ENCODE measurements at places on chromosomes 13 and 19.

DNA sequence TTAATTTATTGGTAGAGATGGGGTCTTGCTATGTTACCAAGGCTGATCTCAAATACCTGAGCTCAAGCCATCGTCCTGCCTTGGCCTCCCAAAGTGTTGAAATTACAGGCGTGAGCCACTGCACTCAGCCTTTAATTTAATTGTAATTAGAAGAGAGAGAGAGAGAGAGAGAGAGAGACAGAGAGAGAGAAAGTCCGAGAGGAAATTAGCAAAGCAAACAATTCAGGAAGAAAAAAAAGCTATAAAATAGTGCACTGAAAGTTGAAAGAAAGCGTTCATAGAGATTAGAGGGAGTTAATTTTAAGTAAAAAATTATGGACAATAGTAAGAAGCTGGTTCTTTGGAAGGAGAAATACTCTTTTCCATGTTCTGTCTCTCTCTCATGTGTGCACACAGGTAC lies 7.0 kb downstream of the GPR32 start:
- no peak for DNase-seq

DNA sequence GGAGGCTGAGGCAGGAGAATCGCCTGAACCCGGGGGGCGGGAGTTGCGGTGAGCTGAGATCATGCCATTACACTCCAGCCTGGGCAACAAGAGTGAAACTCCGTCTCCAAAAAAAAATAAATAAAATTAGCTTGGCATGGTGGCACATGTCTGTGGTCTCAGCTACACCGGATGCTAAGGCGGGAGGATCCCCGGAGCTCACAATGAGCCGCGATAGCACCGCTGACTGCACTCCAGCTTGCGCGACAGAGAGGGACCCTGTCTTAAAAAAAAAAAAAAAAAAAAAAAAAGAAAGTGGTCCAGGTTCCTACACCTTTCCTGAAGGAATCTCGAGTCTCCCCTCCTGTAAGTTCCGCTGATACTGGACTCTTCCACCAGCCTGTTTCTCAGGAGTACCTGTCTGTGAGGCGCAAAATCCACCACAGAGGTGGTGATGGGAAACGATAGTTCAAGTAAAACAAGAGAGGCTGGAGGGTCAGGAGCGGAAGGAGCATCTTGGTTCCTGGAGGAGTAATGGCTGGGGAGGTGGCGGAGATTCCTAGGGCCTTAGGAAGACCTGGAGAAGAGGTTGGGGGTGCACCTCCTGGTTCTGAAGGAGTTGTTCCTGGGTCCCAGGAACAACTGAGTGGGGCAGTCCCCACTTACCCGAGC lies 471 bp downstream of the FUT1 start:
- no peak for DNase-seq

DNA sequence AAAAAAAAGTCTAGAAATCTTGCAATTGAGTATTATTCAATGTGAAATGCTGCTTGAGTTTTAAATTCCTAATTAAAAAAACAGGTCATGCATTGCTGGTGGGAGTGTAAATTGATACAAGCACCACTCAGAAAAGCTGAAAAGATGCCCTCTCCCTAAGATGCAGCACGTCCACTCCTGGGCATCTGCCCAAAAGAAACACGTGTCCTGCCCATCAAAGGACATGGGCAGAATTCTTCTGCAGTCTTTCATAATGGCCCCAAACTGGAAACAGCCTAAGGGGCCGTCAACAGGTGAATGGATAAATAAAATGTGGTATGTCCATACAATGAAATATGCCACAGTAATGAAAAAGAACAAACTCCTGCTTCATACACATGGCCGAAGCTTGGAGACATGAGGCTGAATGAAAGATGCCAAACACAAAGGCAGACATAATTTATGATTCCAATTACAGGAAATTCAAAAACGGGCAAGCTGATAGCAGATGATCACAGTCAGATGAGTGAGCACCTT lies 7.8 kb downstream of the POU2F2 start:
- DNase-seq: no peak

DNA sequence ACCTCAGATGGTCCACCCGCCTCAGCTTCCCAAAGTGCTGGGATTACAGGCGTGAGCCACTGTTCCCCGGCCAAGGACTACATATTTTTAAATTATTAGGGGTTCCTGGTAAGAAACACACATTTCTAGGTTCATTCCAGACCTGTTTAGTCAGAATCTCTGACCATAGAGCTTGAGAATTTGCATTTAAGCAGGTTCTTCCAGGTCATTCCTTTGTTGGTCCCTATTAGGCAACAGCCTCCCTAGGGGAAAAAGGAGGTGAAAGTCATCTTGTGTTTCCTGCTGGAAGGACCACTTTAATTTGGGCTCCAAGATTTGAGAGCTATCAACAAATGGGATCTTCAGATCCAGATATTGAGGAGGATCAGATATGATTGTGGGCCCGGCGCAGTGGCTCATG lies 16.3 kb downstream of the S1PR2 start:
- DNase-seq: no peak

DNA sequence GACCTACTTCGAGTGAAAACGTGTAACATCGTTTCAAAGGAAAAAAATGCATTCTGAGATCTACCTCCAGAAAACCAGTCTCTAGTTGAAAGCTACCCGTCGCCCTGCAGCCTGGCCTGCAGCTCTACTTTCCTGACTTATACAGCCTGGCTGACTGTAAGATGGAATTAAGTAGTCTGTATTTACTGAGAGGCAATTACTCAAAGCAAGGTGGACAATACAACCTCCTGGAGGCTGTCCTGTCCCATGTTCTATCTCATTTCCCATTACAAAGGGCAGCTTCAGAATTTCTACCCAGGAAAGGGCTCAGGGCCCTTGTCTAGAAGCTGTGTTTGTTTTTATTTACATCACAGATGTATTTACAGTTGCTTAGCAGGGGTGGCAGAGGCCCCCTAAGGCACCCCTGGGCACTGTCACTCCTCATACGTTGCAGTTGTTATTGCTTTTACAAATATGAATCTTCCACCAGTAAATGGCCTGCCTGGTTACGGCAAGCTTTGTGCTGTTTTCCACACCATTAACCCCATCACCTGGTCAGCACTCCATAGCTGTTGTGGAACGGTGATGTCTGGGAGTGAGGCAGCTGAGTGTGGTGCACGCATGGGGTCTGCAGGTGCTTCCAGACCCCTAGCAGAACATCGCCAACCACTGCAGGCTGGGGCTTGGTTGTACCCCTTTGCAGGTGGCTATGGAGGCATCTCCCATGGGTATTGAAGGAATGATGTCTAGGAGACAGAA lies 46.3 kb upstream of the MTIF3 start:
- DNase-seq: no peak

- no peak for DNase-seq
Measured at GRCh38 chr19:44924243-44924725, 9.9 kb downstream of the APOC1 start.

GRCh38 chr19:46350029-46350757 lies 3.3 kb downstream of the PPP5C start:
- DNase-seq: no peak

- DNase-seq: no peak
Measured at GRCh38 chr13:61778531-61778930, 362.9 kb upstream of the PCDH20 start.

GRCh38 chr13:98492335-98493041 lies 84.4 kb downstream of the STK24 start:
- DNase-seq: no peak

GRCh38 chr19:12666265-12667048 lies at the start of the genes MAN2B1 and WDR83:
Gene MAN2B1 (minus strand): TSS chr19:12666742. CDS start chr19:12666701, 41 bp downstream.
Gene WDR83 (plus strand): TSS chr19:12666807. CDS start chr19:12669791, 2,984 bp downstream.
- peak; percentile 85 for DNase-seq

- DNase-seq: peak; percentile 60
Measured at GRCh38 chr19:1445185-1445931, 4.6 kb upstream of the APC2 start.

DNA sequence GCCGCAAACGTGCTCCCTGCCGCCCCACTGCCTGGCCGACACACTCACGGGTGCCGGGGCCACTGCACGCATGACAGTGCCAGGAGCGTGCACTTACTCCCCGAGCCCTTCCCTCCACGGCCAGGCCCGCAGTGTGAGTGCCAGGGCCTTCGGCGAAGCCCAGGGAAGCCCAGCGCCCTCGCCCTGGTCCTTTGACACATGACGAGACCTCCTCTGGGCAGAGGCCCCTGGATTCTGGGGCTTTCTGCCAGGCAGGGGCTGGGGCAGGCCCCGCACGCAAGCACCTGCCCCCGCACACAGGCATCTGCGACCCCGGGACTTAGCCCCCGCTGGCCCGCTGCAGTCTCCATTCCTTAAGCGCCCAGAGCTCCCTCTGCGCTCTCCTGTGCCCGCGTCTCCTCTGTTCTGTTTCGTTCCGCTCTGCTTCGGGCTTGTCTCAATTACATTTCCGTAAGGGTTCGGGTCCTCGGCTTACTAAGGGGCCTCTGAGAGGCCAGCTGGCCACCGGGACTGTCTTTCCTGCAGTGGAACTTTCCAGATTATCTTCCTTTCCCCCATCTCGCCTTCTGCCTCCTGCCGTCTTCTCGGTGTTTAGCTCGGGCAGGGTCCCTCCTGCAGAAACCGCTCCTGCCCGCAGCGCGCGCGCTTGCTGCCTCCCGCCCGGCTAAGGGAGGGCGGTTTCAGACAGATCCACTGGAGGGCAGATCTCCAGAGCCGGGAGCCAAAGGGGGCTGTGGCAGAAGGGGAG lies 98.8 kb downstream of the ING1 start:
- no peak for DNase-seq

DNA sequence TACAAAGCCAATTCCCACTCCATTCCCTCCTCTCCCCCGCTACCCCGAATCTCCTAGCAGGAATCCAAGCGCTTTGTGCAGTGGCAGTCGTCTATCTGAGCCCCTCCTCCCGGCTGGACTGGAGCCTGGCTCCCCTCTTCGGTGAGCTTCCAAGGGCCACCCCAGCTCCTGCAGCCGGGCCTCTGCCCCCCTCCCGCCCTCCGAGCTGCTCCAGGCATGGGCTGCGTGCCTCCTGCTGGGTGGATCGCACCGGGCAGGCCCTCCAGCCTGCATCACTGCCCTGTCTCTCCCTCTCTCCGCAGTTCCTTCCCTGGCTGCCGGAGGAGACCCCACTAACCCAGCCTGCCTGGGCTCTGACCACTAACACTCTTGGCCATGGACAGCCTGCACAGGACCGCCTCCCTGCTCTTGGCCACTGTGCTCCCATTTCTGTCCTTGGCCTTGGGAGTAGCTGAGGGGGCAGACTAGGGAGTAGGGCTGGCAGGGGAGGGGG lies 12.9 kb upstream of the LENG8 start:
- DNase-seq: no peak

- DNase-seq: peak; percentile 68
Measured at GRCh38 chr19:3132971-3133792, 2.7 kb upstream of the GNA15 start.

DNA sequence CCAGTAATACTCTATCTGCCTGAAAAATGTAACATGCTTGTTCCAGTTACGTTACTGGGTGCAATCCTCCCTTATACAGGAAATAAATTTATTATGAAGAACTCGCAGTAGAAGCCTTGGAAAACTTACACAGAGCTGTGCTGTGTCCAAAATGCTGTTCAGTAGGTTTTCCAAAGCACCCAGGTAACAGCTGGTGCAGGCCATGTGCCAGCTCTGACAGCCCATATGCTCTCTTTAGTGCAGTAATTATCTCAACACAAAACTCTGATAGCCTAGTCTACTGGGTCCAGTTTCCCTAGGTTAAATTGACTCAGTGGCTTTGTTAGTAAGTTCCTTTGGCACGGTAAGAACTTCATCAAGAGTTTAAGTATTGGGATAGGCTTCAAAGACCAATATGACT lies 120.7 kb upstream of the OBI1 start:
- DNase-seq: no peak

DNA sequence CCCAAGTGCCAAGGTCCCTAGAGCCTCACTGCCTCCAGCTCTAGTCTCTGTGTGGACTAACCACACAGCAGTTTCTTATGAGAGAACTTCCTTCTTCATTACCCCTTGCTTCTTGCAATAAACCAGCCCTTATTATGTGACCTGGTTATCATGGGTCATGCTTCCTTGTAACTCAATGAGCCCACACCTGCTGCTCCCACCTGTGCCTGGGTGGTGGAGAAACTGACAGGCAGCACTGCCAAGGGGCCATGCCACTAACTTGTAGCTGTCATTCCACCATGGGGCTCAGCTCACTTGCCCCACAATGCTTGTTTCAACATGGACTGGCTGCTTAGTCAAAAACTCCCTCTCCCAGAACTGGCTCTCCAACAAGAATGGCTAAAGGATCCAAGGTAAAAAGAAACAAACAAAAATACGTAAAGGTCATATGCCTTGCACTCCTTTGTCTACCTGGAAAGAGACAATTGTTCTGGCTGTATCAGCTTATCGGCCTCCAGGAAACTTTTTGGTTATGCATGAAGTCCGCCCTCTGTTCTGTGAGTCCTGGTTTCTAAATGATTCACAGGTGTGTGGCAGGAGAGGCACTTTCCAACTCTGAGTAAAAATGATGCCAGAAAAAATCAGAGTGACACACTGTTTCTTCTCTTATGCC lies 446.4 kb downstream of the COG6 start:
- DNase-seq: peak; percentile 19

DNA sequence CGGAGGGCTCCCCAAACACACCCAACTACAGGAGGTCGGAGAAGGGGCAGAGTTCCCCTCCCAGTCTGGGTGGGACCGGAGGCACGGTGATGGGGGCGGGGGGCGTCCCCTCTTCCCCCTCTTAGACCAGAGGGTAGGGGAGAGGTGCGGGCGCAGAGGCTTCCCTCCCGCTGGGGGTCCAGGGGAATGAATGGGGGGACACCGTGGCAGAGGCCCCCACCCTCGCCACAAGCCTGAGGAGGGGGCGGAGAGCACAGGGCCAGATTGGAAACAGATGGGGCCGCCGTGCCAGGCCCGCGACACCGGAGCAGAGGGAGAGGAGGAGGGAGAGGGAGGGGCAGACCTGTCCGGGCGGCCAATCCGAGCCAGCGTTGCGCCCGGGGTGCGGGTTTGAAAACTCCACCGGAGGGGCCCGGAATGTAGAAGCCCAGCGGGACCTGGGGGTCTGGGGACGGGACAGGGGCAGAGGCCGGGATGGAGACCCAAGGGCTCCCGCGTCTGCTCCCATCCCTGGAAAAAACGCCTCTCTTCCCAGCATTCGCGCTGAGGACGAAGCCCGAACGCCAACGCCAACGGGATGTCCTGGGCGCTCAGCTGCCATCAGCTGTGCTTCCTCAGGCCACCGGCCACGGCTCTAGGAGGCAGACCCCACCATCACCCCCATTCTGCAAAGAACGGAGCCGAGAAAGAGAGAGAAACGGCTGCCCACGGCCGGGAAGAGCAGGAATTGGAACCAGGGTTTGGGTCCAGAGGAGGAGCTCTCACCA lies 46.8 kb downstream of the PTPRS start:
- no peak for DNase-seq

- DNase-seq: no peak
Measured at GRCh38 chr13:19685034-19685433, 51.6 kb downstream of the MPHOSPH8 start.

- no peak for DNase-seq
Measured at GRCh38 chr13:98427331-98427995, 149.4 kb downstream of the STK24 start.

GRCh38 chr19:10625003-10625761 lies at the start of gene SLC44A2:
Gene SLC44A2 (plus strand): TSS chr19:10625553. CDS start chr19:10625634, 81 bp downstream.
- no peak for DNase-seq

- DNase-seq: no peak
Measured at GRCh38 chr13:21347753-21348318, 111.3 kb downstream of the ZDHHC20 start.
